Psoas muscle (tissue), 8 donors: ENCODE measurements at places on chromosomes 2 and 18. TPM values are rescaled to one million over a fixed set of nuclear protein-coding genes. Genes with fewer than 3 reads are reported as not detected.

Gene RNF152
- total RNA-seq, result 4.0 TPM

Gene ACKR3
- total RNA-seq, result 14.7 TPM

Gene UNC80
- not detected for total RNA-seq

Gene XDH
- total RNA-seq, result not detected

Gene IL36A
- total RNA-seq, result not detected

Gene EN1
- 1.1 TPM for total RNA-seq

Gene POTEJ
- total RNA-seq, result not detected

Gene OSBPL6
- total RNA-seq, result 147 TPM

Gene TUBA3D
- not detected for total RNA-seq

Gene MROH2A
- total RNA-seq, result not detected

Gene MTCL1
- 5.3 TPM for total RNA-seq

Gene SPAST
- total RNA-seq, result 12.4 TPM

Gene IL1B
- 0.28 TPM for total RNA-seq

Gene KCNE4
- 0.34 TPM for total RNA-seq

Gene PSMA8
- total RNA-seq, result not detected

Gene TMEM200C
- 0.08 TPM for total RNA-seq

Gene POMC
- 1.8 TPM for total RNA-seq

Gene PUM2
- 37.3 TPM for total RNA-seq

Gene PRPF40A
- 53.7 TPM for total RNA-seq

Gene CD302
- 5.0 TPM for total RNA-seq
